MCF 10A (cell line): ENCODE measurements at places on chromosomes 4 and X. TPM values are rescaled to one million over a fixed set of nuclear protein-coding genes. Genes with fewer than 3 reads are reported as not detected.

GRCh38 chr4:138439143-138439581 is 197.0 kb upstream of the SLC7A11 start:
- no peak for DNase-seq

DNA sequence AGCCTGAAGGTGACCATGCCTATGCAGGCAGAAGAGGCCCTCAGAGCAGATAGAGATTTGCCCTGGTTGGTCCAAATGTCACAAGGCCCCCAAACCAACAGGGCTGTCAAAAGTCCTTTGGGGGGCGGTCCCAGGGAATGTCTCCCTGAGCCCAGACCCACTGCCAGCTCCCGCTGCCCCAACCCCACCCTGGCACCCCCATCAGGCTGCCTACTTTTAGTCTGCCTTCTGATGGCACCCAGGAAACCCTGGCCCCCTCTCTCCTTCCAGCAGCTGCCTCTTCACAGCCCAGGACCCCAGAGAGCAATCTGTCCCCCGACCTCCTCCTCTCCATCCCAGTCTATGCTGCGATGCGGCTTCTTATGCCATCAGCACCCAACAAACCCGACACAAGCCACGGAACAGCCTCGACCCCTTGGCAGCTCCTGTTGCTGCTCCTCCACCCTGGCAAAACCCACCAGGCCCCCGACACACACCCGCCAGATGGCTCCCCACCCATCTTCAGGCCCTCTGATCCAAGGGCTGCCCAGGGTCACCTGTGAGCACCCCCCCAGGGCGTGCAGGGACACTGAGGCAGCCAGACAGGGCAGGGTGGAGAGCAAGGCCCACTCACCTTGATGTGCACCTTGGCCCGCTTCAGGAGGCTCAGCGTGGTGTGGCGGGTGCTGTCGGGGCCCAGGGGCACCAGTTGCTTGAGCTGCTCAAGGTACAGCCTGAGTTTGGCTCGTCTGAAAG is 9.9 kb downstream of the MXD4 start:
- DNase-seq, result no peak

GRCh38 chrX:48726596-48726995 is 30.1 kb downstream of the SUV39H1 start:
- no peak for DNase-seq

DNA sequence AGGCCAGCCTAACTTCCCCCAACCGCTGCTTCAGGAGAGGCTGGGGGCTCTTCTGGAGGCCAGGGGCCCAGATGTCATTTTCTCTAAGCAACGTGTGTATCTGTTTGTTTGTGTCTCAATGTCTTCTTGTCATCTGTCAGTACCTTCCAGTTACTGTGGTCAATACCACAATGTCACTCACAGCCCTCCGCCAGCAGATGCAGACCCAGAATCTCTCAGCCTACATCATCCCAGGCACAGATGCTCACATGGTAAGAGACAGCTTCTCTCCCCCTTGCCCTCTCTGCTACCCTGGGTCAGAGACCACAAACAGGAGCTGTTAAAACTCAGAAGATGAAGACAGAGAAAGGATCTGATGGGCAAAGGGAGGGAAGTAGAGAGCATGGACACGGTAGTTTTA is 5.0 kb downstream of the XPNPEP2 start:
- DNase-seq, result no peak

Gene TKTL1
- total RNA-seq, result not detected in 2 replicates

DNA sequence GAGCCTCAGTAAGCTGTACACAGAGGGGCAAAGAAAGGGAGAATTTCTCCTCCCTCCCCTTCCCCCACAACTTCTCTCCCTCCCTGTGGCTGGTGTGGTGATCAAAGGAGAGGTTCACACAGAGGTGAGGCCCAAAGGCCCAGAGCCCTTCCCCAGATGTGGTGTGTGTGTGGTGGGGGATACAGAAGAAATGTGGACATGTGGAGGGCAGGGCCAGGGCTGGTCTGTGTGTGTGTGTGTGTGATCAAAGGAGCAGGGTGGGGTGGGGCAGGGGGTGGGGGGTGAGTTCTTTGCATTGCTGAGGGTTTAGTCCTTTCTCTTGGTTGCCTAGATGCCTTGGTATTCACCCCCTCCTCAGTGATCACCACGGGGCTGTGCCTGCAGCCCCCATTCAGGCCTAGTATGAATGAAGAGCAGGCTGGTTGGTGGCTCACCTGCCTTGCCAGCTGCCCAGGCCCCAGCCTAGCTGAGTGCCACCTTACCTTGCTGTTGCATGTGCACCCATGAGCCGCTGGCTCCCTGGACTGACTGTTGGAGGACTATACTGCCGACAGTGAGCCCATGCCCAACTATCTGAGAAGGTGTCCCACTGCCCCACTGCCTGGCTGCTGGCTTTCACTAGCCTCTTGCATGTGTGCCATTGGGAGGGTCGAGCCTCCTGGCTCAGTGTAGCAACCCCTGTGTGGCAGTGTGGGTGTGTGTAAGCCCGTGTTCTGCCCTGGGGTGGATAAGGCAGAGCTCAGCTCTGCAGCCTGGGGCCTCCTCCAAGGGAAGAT is 101.9 kb downstream of the EFNB1 start:
- no peak for DNase-seq

DNA sequence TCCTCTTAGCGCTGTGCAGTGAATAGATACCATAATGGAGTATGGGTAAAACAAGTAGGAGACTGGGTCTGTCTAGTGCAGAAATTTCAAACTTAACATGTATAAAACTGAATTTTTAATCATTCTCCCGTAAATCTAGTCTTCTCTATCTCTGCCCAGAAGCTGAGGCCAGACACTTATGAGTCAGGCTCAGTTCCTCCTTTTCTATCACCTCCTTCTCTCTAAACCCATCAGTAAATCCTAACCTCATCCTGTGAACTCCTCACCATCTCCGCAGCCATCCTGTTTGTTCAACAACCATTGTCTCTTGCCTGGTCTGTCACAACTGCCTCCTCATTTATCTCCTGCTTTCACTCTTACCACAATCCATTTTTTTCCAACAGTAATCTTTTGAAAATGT is 19.8 kb upstream of the SGMS2 start:
- DNase-seq, result no peak

Gene SOD3
- total RNA-seq, result not detected in 2 replicates
